PC-3 (cell line): ENCODE measurements at places on chromosomes 2 and 18.
A peak's percentile ranks its signal among the peaks of the same experiment; 100 is the strongest.

DNA sequence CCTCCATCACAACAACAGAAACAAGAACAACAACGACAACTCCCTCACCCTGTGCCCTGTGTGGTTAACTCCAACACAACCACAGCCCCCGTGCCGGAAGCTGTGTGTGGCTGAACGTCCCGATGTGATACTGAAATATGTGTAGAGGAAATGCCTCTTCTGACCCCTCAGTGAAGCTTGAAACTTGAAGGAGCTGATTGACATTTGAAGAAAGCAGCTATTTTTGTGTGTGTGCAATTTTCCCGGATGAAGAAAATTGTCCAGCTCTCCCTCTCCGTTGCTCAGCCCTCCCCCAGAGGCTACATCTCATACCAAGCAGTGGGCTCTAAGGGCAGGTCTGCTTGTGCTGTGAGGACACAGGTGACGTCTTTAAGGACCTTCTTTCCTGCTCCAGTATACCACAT lies 173.8 kb downstream of the ICOS start:
- no peak for DNase-seq

DNA sequence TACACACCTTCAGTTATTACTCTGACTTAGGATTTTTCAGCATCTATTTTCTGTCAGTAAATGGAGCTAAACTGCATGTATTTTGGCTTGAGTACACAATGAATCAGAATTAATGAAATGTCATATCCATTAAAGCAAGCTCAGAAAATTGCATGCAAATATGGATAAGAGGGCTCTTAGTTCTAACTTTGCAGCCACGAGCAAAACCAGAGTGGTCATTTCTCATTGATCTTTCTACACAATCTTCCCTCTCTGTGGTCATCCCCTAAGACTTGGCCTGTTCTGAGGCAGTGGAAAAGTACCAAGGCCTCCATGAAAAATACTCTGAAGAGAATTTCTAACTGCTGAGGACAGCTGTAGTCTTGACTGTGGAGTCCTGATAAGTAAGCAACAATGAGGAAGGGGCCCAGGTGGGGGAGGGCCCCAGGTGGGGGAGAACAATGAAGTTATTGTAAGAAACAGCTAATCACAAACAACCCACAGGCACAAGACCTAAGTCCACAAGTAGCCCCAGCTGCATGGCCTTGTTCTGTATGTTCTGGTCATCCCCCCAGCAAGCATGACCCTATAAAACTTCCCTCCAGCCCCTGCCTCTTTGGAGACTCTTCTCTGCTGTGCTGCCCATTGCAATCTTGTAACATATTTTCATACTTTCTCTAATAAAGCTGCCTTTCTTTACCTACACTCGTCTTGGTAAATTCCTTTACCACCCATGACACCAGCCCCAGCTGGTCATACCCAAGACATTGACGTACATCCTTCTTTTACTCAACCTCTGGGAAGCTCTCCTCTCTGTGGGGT lies 230.3 kb downstream of the TDRD15 start:
- no peak for DNase-seq

DNA sequence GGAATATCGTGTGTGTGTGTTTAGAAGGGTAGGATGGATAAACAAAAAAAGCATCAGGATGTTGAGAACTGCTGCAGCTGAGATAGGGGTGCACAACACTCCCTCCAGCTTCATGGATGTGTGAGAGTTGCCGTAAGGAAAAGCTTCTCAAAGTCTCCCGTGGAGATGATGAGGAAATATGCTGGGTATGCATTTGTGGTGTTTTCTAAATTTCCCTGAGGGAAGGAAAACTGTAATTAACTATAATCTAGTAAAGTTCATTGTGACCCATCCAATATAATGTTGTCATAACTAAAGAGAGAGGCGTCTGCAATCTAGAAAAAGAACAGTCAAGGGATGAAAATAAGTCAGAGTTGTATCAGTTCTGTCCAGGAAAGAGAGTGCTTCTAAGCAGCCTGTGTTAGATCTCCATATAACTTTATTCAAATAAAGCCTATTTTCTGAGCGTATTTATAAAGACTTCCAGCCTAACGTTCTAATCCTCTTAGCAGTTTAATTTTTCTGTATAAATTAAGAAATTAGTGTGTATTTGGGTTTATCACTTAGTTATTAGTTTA lies 7.3 kb upstream of the LMAN2L start:
- DNase-seq, result no peak

GRCh38 chr2:51960281-51960680 lies 928.3 kb upstream of the NRXN1 start:
- no peak for DNase-seq

GRCh38 chr18:12048827-12049175 lies 44.8 kb upstream of the ANKRD62 start:
- peak; percentile 31 for DNase-seq

DNA sequence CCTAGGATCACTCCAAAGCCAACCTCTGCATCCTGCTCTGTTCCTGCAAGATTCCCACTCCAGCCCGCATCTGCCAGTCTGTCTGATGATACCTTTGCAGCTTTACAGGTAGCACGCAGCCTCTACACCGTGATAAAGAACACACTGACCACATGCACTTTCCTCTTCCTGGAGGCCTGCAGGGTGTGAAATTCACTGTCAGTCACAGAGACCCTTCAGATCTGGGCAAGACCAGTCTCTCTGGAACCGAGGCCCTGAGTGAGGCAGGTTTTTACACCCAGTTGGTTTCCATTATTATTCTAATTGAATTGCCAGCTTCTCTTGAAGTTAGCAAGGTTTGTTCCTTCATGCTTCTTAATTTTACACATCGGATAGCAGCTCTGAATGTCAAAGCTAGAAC lies 30.5 kb upstream of the TWIST2 start:
- no peak for DNase-seq
